ENCODE measurements at places on chromosomes 16 and 17.

- DNase-seq = no peak
Measured at GRCh38 chr16:88369447-88370008, 13.2 kb upstream of the ZNF469 start.

DNA sequence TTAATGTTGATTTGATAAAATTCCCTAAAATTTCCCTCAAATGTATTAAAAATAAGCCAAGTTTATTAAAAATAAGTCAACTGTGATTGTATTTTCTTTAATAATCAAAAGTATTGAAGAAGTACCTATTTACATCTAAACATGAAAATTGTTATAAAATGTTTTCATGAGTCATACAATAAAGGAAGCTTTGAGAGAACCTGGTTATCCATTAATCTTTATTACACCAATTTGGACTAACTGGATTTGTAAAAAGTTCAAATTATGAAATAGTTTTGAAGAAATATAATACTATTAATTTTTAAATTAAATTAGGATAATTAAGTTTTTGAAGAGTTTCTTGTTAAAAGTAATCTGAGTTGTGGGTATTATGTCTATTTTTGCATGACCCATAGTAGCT is 63.8 kb downstream of the COX10 start:
- DNase-seq = no peak

- no peak for DNase-seq
Measured at GRCh38 chr17:27521281-27522027, 65.2 kb downstream of the KSR1 start.

- no peak for DNase-seq
Measured at GRCh38 chr16:18834864-18835263, 33.5 kb upstream of the ARL6IP1 start.

GRCh38 chr16:70705056-70705455 is 19.2 kb upstream of the MTSS2 start:
- DNase-seq = no peak

GRCh38 chr17:72518753-72519597 is 398.2 kb downstream of the SOX9 start:
- DNase-seq = no peak

DNA sequence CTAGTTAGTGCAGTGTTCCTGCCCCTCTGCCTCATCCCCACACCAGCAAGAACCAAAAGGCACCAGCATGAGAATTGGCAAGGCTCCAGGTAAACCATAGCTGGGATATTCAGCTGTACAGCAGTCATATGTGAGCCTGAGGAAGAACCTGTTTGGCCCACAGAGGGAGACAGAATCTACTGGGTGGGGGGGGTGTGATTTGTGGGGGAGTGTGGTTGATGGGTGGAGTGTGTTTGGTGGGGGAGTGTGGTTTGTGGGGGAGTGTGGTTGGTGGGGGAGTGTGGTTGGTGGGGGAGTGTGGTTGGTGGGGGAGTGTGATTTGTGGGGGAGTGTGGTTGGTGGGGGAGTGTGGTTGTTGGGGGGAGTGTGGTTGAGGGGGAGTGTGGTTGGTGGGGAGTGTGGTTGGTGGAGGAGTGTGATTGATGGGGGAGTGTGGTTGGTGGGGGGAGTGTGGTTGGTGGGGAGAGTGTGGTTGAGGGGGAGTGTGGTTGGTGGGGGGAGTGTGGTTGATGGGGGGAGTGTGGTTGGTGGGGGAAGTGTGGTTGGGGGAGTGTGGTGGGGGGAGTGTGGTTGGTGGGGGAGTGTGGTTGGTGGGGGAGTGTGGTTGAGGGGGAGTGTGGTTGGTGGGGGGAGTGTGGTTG is 19.5 kb downstream of the MINK1 start:
- DNase-seq = no peak

GRCh38 chr17:46167826-46168569 is 25.2 kb downstream of the KANSL1 start:
- no peak for DNase-seq

DNA sequence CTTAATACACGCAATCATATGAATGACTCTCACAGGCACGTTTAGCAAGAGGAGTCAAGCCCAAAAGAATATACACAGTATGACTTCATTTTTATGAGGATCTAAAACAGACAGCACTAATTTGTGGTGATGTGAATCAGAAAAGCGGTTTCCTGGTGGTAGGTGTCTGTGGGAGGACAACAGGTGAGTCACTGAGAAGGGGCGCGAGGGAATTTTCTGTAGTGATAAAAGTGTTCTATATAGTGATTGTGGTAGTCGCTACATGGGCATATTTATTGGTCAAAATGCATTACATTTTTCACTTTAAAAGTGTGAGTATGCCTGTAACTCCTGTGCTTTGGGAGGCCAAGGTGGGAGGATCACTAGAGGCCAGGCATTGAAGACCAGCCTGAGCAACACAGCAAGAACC is 7.6 kb upstream of the TNRC6A start:
- no peak for DNase-seq

- no peak for DNase-seq
Measured at GRCh38 chr17:77783991-77784820, 174.3 kb upstream of the TNRC6C start.

DNA sequence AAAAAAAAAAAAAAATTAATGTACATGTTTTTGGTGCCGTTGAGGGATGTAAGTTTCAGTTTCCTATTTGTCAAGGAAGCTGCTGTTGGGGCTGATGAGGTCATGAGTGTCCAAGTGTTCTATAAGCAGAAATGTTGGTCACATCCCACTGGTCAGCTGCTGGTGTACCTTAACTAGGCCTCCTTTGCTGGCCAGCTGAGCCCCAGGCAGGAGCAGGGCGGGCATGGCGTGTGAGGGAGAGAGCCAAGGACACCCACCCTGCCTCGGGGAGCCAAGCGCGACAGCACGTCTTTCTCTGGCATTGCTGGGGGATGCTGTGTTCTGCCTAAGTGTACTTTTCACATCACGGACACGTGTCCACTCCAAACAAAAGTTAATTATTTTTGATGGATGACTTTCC is 108.1 kb upstream of the CDC42EP4 start:
- no peak for DNase-seq

GRCh38 chr16:52755396-52755795 is 208.5 kb upstream of the TOX3 start:
- DNase-seq = no peak

DNA sequence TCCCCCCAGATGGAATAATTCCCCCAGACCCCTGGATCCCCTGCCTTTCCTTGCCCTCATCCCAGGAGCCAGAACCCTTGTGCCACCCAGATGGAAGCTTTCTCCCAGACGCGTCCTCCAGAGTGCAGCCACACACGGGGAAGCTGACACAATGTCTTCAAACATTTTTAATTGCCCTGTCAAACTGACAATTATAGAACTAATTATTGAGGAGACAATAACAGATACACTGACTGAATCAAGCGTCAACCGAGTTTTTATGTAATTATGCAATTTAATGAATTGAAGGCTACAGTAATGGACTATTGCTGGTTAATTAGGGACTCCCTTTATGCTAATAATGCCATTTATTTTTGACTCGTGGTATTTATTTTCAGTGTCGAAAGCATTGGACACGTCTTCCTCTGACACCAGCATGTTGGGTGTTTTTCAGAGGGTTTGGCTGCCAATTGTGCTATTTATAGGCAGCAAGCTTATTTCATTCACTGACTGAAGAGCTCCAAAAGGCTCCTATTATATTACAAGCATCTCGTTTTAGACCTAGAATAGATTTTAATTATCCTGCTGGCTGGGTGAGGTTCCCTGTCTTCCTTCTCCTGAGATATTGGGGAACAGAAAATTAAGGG is 298.2 kb upstream of the C16orf82 start:
- no peak for DNase-seq

GRCh38 chr16:70441406-70441990 is 2.6 kb upstream of the ST3GAL2 start:
- DNase-seq = no peak

DNA sequence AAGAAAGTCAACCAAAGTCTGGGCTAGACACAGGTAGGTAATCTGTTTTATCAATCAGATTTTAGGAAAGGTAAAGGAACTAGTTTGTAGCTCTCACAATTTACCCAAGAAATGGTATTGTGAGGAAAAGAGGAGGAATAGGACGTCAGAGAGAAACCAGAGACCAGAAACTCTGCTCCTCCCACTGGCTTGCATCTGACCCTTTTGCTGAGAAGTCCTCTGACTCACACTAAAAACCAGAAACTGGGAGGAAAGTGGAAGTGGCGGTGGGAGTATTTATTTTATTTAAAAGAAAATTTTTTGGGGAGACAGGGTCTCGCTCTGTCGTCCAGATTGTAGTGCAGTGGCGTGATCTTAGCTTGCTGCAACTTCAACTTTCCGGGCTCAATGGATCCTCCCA is 38.0 kb upstream of the MNT start:
- no peak for DNase-seq

- DNase-seq = no peak
Measured at GRCh38 chr17:28705074-28705659, 6.5 kb downstream of the PROCA1 start.

GRCh38 chr16:2968368-2968737 is 795 bp upstream of the PAQR4 start:
- DNase-seq = no peak

DNA sequence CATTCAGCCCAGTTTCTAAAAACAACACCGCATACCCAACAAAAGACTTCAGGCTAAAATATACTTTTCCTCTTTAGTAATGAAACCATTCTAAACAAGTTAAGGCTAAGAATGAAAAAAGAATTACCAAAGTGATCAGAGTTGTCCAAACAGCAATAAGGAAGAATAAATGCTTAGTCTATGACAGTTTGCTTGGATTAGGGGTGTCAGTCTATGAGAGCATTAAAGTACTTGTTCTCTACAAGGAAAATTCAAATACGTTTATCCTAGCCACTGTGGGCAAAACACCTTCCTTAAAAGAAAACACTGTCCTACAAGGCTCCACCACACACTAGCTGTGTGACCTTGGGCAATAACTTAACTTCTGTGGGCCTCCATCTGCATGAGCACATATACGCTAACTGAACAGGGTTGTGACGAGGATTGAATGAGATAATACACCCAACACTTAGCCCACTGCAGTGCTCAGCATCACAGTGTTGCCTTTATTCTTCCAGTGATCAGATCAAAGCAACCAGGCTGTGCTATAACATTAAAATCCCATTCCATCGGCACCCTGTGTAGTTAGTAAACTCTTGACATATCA is 53.6 kb downstream of the TEX2 start:
- no peak for DNase-seq

DNA sequence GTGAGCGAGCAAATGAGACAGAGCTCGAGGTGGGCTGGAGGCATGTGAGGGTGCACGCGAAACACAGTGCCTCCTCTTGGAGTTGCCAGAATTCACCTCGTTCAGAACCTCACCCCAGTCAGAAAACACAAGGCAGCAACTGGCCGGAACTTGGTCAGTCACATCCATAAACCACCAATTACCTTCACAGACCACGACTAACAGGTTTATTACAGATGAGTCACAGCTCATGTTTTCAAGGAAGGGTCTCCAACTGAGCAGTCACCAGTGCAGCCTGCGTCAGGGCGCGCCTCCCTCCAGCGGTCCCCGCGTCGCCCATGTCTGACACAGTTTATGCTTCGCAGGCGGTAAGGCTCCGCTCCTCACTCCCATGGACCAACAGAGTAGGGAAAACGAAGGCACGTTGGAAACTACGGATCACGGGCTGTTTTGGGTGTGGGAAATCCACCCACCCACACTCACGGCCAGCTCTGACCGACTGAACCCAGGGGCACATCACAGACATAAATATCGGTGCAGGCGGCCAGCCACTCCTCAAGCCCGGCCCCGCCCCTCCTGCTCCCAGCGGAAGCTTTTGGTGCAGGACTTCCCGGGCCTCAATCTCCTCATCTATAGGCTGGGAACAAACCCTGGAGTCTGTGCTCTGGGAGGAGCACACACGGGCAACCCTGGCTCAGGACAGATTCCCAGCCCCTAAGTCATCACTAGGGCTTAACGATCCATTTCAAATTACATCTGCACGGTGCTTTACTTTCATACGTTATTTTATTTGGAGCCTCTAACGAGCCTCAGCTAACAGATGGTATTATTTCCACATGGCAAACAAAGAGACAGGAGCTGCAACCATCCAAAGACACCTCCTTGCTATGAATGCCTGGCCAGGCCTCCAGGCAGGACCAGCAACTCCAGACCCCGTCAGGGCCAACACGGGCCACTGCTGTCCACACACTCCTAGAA is 126.3 kb downstream of the ZNF778 start:
- no peak for DNase-seq

- DNase-seq = peak; percentile 99
Measured at GRCh38 chr16:88650749-88651275, at the start of gene CYBA. Gene CYBA, minus strand, starts transcription at chr16:88651053. Its CDS starts 40 bp downstream, at chr16:88651013.
